ENCODE measurements at places on chromosomes 11 and 22. TPM values are rescaled to one million over a fixed set of nuclear protein-coding genes. Genes with fewer than 3 reads are reported as not detected.

ALDH3B1 gene
- total RNA-seq = 24.9 TPM

CDHR5 gene
- not detected for total RNA-seq

SHANK2 gene
- 3.6 TPM for total RNA-seq

EWSR1 gene
- 133 TPM for total RNA-seq

CYTH4 gene
- total RNA-seq = 0.43 TPM

MMP7 gene
- total RNA-seq = not detected

CRYBA4 gene
- not detected for total RNA-seq

POLD4 gene
- total RNA-seq = 44.7 TPM

SCT gene
- total RNA-seq = not detected

NECTIN1 gene
- 2.8 TPM for total RNA-seq

INTS4 gene
- total RNA-seq = 24.8 TPM

SCGB1D2 gene
- not detected for total RNA-seq

TMEM151A gene
- under 0.01 TPM for total RNA-seq

C22orf31 gene
- total RNA-seq = 0.14 TPM

SYT7 gene
- 0.74 TPM for total RNA-seq

ZNF214 gene
- 6.7 TPM for total RNA-seq

OR5B17 gene
- not detected for total RNA-seq

ACRV1 gene
- not detected for total RNA-seq

OR51I1 gene
- 0.28 TPM for total RNA-seq

IFT27 gene
- total RNA-seq = 20.9 TPM

HORMAD2 gene
- total RNA-seq = under 0.01 TPM

ZBTB16 gene
- 0.09 TPM for total RNA-seq

CHADL gene
- 1.8 TPM for total RNA-seq

IGLL1 gene
- total RNA-seq = not detected

HIRA gene
- 21.3 TPM for total RNA-seq

GPHA2 gene
- not detected for total RNA-seq

PLAAT2 gene
- not detected for total RNA-seq

SUSD2 gene
- total RNA-seq = 2.8 TPM

OR51B5 gene
- total RNA-seq = 0.18 TPM

KIRREL3 gene
- total RNA-seq = 1.5 TPM

STX5 gene
- 49.9 TPM for total RNA-seq

KLHL35 gene
- 3.0 TPM for total RNA-seq

AQP11 gene
- 2.8 TPM for total RNA-seq

TRIM6 gene
- 4.6 TPM for total RNA-seq

CRYBB2 gene
- not detected for total RNA-seq

OR8D1 gene
- total RNA-seq = not detected

B4GALNT4 gene
- 1.9 TPM for total RNA-seq

CHRM1 gene
- not detected for total RNA-seq

CTTN gene
- 410 TPM for total RNA-seq

PDGFD gene
- 49.4 TPM for total RNA-seq

ADAMTS15 gene
- 3.4 TPM for total RNA-seq

DERL3 gene
- total RNA-seq = 0.14 TPM

Measured in smooth muscle cell of bladder (primary cell).